ENCODE measurements at places on chromosomes 2 and 18.
A peak's percentile ranks its signal among the peaks of the same experiment; 100 is the strongest.

DNA sequence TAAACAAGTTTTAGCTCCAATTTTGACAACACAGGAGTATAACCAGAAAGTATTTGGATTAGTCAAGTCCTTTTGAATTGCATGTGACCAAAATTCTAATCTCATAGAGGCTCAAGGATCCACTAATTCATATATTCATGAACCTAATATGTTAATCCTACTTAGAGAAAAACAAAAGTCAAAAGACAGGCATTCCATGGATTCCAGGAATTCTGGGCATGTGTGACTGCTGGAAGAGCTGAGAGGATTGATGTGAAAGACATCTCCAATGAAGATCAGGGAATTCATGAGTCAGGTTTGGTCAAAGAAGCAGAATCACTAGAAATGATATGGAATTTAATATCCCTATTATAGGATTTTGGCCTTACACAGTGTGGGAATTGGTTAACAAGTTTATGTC, 1494.6 kb upstream of the DDX18 start:
- H3K27me3 ChIP-seq: no peaks in the 10 kb centered on the region

DNA sequence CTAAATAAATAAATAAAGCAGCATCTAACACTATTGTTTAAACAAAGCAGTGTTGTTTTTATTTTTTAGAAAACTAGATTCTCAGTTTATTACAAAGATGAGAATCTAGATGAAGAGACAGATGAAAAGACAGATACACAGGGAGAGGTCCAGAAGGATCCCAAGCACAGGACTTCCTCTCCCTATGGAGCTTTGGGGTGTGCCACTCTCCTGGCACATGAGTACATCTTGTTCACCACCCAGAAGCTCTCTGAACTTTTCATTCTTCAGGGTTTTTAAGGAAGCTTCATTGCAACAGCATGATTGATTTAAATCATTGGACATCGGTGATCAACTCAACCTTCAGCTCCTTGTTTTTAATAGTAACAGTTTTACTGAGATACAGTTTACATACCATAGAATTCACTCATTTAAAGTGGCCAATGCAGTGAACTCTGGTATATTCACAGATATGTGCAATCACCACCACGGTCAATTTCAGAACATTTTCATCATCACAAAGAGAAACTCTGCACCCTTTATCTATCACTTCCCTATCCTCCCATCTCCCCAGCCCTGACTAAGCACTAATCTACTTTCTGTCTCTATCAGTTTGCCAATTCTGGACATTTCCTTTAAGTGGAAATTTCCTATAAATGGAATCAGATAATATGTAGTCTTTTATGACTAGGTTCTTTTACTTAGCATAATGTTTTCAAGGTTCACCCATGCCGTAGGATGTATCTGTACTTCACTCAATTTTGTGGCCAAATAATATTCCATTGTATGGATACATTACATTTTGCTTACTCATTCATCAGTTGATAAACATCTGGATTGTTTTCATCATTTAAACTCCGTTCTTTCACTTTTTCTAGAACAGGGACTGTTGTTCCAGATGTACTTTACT, 62.3 kb upstream of the ZFP36L2 start:
- H3K4me1 ChIP-seq: peaks cover 3% of the 10 kb centered on the region
- no peak overlapping the region for H3K27ac ChIP-seq
- H3K27me3 ChIP-seq: no peaks in the 10 kb centered on the region
- no peak for DNase-seq

DNA sequence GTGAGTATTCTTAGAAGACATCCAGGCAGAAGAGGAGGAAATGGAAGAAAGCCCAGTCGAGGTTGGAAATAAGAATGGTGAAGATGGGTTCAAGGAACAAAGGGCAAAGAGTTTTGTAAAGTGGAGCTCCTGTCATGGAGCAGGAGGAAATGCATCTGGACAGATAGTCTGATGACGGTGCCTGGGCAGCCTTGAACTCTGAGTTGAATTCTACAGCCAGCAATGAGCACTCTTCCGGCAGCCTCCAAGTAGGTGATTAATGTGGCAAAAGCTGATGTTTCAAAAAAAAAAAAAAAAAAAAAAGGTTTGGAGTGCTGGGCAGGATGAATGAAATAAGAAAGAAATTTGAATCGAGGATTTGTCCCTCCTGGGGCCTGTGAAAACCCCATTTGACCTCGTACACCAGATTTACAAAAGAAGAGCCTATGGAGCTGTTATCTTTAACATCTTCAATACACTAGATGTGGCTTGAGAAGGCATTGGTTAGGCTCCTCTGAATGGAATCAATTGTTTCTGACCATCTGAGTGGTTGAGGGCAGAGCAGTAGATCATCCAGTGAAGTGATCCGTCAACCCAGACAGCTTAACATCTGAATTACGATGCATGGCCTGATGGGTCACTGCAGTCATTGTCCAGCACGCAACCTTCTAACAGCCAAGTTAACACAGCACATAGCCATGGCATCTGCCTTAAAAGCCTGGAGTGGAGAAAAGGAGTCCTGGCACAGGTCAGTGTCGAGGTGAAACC, 449.7 kb downstream of the TXNL1 start:
- DNase-seq: no peak
- H3K4me3 ChIP-seq: no peak overlapping the region
- no peak overlapping the region for H3K27ac ChIP-seq
- no peaks in the 10 kb centered on the region for H3K27me3 ChIP-seq
- H3K36me3 ChIP-seq: no peaks in the 10 kb centered on the region
- no peaks in the 10 kb centered on the region for H3K4me1 ChIP-seq

- H3K4me1 ChIP-seq: no peaks in the 10 kb centered on the region
- no peak for DNase-seq
- no peaks in the 10 kb centered on the region for H3K27me3 ChIP-seq
- no peak overlapping the region for H3K27ac ChIP-seq
Observed at GRCh38 chr2:71797035-71797810, 343.9 kb downstream of the DYSF start.

- no peaks in the 10 kb centered on the region for H3K27me3 ChIP-seq
- peaks cover 29% of the 10 kb centered on the region for H3K4me1 ChIP-seq
- peak; percentile 45 for DNase-seq
- peak overlapping the region; percentile 85 for H3K4me3 ChIP-seq
- H3K36me3 ChIP-seq: peaks cover 25% of the 10 kb centered on the region
Observed at GRCh38 chr18:12376034-12376753, 833 bp downstream of the AFG3L2 start.

DNA sequence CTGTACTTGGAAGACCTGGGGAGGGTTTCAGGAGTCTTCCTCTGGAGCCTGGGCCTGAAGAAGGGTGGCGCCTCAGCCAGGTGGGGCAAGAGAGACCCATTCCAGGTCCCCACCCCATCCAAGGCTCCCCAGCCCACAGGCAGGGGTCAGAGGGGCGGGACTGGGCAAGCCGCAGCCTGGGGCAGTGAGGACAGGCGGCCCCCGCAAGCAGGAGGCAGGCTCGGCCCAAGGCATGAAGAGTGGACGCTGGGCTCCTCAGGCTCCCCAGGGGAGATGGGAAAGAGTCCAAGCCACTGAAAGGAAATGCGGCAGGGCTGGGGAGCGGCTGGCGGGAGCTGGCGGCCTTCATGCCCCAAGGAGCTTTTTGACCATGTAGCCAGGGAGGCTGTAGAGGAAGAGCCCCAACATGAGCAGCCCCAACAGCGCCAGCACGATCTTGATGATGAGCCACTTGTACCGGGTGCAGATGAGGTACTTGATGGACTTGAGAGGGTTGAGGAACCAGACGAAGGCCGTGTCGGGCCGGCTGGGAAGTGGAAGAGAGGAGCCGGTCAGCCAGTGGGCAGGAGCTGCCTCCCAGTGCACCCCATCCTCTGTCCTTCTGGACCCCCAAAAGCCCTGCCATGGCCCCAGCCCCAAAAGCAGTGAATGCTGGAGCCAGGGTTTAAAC, 20.1 kb downstream of the OTOF start:
- no peak for DNase-seq
- no peaks in the 10 kb centered on the region for H3K4me1 ChIP-seq
- peaks cover 7% of the 10 kb centered on the region for H3K27me3 ChIP-seq
- H3K36me3 ChIP-seq: no peaks in the 10 kb centered on the region
- no peak overlapping the region for H3K27ac ChIP-seq

DNA sequence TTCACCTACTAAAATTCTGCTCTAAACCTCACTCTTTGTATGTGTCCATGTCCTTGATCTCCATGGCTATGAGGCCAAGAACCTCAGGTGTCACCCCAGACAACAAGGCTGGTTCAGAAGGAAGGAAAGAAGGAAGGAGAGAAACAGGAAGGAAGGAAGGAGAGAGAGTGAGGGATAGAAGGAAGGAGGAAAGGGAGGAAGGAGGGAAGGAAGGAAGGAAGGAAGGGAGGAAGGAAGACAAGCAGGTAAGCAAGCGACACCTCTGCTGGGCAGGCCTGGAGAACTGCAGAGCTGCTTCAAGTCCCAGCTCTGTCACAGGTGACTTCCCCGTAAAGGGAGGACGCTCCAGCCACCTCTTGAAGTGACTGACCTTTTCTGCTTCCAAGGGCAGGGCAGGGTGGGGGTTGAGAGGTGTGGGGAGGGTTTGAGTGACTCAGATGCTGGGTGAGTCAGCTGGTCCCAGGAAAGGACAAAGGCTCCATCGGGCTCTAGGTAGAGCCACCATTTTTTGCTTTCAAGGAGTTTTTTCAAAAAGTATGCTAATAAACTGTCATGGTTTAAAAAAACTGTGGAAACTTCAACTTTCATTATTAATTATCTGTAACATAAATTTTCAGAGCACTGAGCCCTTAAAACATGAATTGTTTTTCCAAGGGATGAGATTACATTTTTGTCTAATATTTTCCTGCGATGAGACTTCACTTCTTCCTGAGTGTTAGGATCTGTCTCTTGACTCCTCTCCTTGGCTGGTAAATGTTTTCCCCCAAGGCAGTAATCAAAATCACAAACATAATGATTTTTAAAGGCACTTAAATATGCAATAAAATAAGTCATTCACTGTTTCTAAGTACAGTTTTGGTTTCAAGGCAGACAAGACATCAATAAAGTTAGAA, 90.1 kb upstream of the L3MBTL4 start:
- DNase-seq: no peak
- H3K27me3 ChIP-seq: peaks cover 43% of the 10 kb centered on the region
- H3K4me3 ChIP-seq: no peak overlapping the region

GRCh38 chr2:120858361-120859106, 122.9 kb downstream of the GLI2 start:
- no peak overlapping the region for H3K4me3 ChIP-seq
- H3K36me3 ChIP-seq: no peaks in the 10 kb centered on the region
- H3K27ac ChIP-seq: no peak overlapping the region
- H3K4me1 ChIP-seq: peaks cover 3% of the 10 kb centered on the region

- H3K27ac ChIP-seq: no peak overlapping the region
- H3K4me3 ChIP-seq: no peak overlapping the region
- no peaks in the 10 kb centered on the region for H3K36me3 ChIP-seq
- DNase-seq: no peak
- H3K4me1 ChIP-seq: no peaks in the 10 kb centered on the region
Observed at GRCh38 chr2:238120463-238121298, 17.8 kb upstream of the KLHL30 start.

Measured in MCF 10A (cell line).